ENCODE measurements at places on chromosomes 5 and 9.

- no peak for DNase-seq
These were observed 12.7 kb upstream of the MARCHF11 start for GRCh38 chr5:16192311-16192710.

DNA sequence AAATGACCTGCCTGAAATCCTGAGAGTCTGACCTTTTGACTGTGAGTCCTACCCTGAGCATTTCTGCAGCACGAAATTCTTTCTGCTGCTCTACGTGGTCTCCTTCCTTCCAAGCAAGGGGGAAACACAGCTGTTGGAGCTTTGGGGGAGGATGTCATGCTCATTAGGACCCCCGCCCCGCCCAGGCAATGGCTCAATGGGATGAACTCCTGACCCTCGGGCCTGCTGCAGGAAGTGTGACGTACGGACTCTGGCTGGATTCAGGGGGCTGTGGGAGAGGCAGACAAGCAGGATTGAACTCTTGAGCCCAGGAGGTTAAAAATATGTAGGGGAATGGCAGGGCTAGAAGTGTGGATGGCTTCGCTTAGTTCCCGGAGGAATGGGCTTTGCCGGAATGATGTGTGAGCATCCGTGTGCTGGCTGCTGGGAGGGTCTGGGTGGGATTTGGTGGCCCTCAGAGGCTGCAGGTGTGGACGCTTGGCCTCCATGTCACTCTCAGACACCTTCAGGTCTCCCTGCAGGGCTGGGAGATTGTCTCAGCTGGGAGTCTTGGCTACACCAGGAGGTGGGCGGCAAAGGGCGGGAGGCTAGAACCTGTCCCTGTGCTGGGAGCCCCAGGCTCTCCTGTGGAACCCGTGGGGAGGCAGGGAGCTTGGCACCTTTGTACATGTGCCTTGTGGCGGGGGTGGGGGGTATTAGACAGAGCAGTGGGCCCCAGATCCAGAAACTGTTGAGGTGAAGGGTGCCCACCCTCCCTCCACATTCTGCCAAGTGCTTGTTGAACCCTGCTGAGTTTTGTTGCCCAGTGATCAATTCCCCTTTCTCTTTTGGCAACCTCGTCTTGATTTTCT is 26.3 kb downstream of the STC2 start:
- no peak for DNase-seq

GRCh38 chr9:21324047-21324446 is 11.2 kb downstream of the KLHL9 start:
- DNase-seq: no peak

DNA sequence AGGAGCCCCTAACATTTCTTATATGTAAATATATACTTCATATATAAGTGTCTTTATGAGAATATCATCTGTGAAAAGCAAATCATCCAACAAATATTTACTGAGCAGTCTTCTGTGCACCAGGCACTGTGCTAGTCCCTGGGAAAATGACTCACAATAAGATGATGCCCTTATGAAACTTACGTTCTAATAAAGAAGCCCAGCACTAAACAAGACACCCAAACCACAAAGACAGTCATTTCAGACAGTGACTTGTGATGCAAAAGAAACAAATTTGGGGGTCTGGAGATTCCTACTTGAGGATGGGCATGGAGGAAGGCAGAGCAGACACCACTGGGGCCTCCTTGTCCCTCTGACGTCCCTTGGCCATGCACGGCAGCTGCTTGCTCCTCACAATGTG is 30.6 kb upstream of the PPP1R2B start:
- no peak for DNase-seq

DNA sequence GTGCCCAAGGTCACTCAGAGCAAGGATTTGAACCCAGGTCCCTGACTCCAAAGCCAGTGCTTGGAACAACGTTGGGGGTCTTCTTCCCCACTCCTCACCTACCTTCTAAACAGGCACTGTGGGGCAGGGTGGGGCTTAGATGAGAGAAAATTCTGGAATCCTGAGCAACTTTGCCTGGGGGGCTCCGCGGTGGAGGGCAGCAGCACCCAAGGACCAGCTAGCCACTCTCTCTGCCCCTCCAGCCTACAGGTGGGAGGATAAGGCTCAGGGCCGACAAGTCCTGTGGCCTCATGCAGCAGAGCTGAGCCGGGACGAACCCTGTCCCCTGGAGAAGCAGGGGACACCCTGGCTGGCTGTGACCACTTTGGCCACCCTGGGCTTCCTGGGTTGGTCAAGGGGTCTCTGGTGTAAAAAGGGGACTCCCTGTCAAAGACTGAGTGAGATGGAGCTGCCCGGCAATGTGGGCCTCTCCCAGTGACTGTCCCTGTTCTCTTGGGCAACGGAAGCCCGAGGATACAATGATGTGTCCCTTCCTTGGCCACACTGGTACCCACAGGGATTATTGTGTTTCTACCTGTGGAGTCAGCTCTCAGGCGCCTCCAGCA is 26.5 kb downstream of the CEL start:
- no peak for DNase-seq

GRCh38 chr5:134420343-134420742 is 8.7 kb upstream of the CDKN2AIPNL start:
- DNase-seq: no peak

DNA sequence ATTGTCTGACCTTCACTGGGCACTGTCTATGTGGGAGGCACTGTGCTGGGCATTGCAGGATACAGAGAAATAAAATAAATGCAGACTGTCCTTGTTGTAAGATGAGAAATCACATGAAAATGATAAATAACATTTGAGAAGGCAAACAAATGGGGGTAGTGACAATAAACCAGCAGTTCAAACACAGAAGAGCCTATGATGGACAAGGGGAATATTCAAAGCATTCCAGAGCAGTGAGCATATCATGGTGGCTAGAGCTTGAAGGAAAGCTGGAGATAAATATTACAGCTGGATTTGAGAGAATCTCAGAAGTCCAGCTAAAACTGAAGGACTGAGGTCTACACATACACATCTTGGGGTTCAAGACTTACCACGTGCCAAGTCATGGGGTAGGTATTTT is 209.9 kb downstream of the ASTN2 start:
- DNase-seq: no peak

GRCh38 chr5:124285071-124285470 is 461.4 kb downstream of the ZNF608 start:
- DNase-seq: no peak

DNA sequence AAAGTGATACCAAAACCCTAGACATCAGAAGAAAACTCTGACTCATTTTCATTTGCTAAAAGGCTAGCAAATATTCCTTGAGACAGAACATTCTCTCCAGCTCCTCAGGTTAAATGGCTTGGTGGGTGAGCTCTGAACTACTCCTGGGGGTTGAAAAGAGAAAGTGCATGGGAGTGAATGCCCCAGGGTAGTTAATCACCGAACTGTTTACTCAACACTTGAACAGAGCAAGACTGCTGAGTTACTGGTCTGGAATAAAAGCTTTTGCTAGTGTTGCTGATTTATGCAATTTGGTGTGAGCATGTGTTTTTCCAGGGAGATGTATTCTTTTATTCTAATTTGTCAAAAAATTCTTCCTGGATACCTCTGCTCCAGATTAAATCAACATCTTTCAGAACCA is 88.3 kb upstream of the PRDM9 start:
- DNase-seq: no peak

DNA sequence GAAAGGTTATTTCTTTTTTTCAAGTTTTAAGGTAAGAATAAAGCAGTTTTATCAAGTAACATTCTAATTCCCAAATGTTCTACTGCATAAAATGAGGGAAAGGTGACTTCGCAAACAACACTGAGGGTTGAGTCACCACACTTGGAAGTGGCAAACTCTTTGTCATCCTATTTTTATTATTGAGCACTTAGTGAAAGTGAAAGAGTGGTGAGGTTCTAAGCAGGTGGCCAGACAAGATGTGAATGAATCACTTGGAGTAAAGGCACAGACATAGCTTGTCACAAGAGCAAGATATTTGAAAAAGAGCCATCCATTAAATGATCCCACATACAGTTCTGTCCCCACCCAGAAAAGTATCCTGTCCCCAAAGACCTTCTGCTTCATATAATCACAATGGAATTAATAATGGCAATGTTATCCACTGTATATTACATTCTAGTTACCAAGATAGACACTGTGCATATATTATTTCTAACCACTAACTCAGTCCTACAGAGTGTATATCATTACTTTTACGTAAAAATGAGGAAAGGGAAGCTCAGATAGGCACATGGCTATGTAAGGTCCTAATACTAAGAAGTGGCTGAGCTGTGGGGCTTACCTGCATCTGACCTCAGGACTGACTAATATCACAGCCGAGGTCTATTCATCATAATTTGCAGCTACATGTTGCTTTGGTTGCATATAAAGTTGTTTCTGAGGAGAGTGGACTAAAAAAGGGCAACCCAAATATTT is 730.4 kb upstream of the MEF2C start:
- no peak for DNase-seq

GRCh38 chr5:112143690-112144089 is 275.4 kb downstream of the EPB41L4A start:
- no peak for DNase-seq

- no peak for DNase-seq
These were observed 12.7 kb upstream of the AHRR start for GRCh38 chr5:308672-309271.

DNA sequence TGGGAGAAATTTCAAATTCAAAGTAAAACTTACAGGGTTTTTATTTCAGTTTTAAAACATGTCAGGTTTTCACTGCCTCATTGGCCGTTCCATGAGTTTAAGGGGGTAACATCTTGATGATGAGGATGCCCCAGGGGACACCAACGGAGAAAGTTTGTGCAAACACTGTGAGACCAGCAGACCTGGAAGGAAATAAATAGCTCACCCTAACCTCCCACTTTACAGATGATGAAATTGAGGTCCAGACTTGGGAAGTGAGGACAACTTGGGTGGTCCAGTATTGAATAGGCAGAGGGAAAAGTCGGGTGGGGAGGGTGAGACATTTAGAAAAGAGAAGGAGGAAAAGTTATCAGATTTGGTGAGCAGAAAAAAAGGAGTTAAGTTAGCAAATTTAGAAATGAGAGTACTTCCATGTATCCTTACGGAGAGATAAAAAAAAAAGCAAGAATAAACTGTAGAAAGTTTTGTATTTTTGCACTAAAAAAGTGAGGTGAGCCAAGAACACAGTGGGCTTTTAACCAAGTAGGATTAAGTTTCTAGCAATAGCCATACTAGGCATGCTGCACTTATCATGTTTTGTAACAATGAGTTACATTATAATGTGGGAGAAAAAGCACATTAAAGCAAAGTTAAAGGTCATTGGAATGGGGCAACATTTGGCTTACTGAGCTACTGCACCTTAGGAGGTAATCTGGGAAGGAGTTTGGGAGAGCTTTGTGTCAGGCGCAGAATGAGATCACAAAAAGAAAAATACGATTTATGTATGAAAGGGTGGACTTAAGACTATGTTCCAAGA is 125.1 kb downstream of the GAS1 start:
- DNase-seq: no peak

GRCh38 chr9:71097671-71098070 is 23.8 kb downstream of the TRPM3 start:
- DNase-seq: no peak

DNA sequence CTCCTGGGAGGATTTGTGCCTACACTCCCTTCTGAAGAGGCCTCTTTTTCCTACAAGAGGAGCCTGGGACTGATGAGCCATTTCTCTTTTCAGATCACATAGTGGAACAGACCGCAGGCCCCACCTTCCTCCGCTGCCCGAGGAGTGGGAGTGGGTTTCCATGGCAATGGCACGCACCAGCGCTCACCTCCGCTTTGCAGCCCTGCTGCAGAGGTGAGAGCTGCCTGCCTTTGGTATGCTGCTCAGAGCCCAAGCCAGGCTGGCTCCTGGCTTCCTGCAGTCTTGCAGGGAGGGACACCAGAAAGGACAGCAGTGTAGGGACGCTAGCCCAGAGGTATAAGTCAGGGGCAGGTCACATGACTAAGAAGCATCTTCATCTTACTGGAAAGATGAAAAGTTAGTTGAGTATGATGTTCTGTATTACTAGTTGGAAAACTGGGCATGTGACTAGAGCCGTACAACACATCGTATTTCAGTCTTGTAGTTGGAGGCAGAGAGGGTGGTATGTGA is 12.4 kb downstream of the PTTG1 start:
- DNase-seq: no peak

DNA sequence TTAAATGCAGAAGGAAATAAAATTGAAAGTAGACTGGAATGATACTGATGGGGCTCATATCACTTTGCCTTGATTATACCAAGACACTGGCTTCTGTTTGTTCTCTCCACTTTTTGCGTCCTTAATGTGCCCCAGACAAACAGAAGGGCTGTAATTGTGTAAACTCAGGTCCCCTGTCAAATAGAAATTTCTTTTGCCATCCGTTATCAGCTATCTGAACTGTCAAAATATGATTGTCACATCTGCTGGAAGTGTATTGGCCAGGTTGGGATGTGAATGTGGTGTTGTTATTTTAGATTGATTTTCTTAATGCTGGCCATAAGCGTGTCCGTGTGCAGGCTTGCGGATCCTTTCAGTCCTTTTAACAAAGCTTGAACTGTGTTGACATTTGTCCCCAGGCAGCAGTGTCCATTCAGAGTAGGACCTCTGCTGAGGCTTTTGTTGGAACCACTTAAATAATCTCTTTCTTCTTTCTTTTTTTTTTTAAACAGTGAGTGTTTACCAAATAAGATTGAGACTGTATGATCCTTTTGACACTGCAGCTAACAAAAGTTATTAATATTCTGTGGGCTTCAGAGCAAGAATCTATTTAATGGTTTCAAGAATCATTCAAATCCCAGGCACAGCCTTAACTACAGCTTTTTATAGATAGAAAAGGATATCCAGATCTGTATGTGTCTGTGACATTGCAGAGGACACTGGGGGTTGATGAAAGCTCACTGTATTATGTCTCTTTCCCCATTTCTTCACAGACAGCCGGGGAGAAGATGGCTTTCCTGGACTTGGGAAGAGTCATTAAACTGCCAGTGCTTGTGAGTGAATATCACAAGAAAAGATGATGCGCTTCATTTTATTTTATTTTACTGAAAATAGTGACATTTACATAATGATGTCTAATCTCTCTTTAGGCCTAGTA is 171.7 kb downstream of the ZNF608 start:
- peak; percentile 69 for DNase-seq

DNA sequence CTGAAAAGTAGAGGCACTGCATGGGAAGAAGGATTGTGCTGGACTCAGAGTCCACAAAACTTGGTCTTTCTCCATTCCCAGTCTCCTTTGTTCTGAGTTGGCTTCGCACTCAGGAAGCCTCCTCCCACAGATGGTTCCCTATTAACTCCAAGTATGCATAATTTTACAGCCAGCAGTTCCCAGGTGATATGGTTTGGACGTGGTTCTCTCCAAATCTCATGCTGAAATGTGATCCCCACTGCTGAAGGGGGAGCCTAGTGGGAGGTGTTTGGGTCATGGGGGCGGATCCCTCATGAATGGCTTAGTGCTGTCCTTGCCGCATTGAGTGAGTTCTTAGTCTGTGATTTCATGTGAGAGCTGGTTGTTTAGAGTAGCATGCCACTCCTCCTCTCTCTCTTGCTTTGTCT is 86.6 kb downstream of the FEM1C start:
- no peak for DNase-seq

DNA sequence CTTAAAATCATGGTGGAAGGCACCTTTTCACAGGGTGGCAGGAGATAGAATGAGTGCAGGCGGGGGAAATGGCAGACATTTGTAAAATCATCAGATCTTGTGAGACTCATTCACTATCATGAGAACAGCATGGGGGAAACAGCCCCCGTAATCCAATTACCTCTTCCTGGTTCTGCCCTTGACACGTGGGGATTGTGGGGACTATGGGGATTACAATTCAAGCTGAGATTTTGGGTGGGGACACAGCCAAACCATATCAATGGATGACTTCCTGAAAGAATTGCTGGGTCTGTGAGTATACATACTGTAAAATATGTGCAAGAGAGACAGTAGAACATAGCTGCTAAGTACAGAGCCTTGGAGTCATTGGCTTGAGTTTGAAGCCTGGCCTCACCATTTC is 47.0 kb downstream of the KIAA1958 start:
- DNase-seq: no peak

All from NCI-H1930 (cell line).